Stimulated activated CD4-positive, alpha-beta T cell treated with anti-CD3 and anti-CD28 coated beads, Interleukin-2, amount 100 ng/mL, for 24 hours (primary cell): ENCODE measurements at places on chromosomes 6 and 20.

DNA sequence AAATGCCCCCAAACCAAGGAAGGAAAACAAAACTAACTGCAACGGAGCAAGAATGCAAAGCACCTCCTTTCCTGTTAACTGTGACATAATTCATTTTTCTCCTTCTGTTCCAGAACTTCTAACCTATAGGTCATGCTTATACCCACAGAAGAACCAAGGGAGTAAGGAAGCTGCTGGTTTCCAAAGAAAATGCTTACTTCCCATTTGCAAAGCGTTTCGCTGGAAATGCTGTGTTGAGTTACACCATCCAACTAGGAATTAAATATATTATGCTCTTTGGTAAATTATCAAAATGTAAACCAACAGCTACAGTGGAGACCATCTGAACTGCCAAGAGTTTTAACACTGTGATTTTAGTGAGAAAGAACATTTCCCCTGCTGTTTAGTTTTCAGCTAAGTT is 42.9 kb downstream of the ATXN1 start:
- DNase-seq = no peak

DNA sequence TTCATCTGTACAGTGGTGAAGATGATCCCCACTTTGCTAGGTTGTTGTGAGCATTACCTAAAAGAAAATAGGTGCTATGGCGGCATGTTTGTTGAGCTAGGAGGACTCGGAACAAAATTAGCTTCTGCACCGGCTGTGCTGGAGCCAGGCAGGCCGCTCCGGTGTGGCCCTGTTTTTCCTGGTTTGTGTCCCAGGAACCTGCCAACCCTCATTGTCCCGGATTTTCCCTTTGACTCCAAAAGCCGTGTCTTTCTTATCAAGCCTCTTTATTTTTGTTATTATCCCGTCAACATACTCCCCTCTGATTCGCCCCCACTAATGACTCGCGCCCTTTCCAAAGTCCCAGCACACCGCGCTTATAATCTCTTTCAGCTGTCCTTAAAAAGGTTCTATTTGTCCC is 117.0 kb downstream of the MYLK4 start:
- DNase-seq = no peak

- no peak for DNase-seq
Observed at GRCh38 chr6:16758163-16758975, 2.9 kb downstream of the ATXN1 start.

GRCh38 chr6:17305219-17306001 is 24.2 kb downstream of the RBM24 start:
- no peak for DNase-seq

DNA sequence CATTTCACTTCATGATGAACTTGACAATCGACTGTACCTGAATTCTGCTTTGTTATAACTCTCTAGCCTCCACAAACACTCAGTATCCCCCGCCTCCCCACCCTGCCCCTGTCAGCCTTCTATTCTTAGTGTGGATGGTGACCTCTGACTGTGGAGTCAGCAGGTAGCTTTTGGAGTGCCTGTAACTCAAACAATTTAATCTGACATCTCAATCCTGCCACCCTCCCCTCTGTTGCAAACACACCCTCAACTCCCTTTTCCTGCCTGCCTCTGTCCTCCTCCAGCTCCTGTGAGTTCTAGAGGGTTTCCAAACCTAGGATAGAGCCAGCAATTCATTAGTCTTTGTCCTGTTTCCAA is 20.3 kb downstream of the DAAM2 start:
- no peak for DNase-seq

DNA sequence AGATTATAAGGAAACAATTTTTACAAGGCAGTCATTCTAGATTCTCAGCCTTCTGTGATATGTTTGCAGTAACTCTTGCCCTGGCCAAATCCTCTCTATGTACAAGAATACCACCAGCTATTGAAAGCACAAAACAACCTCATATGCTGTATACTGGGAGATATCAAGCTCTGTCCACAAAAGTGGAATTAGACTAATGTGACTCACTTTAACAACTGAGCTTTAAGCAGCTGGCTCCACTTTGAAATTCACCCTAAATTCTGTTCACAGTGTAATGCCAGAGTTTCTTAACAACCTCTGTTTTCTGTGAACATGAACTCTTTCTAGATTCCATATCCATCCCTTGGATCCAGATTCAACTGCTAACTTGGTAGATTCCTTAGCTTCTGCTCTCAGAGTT is 47.6 kb downstream of the CHD6 start:
- no peak for DNase-seq

- no peak for DNase-seq
Observed at GRCh38 chr6:41938590-41939175, 2.9 kb downstream of the CCND3 start.

GRCh38 chr20:34269996-34270627 is 28.9 kb downstream of the ASIP start:
- no peak for DNase-seq

DNA sequence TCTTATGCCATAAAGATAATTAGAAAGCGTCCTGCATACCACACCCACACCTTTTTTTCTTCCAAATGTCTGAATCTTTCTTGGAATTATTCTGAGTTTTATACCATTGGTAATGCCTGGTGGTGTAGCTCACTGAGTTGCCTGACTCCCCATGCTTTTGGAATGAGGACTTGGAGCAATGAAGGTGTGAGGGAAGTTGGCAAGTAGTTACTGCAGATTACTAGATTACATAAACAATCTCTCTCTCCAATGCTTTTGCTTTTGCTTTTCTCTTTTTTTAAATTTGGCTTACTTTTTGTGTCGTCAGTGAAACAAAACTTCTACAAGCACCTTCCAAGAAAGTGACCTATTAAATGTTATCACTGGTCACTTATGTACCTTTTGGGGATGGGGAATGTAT is 406.1 kb upstream of the SOX4 start:
- no peak for DNase-seq
